ENCODE measurements at places on chromosomes 16 and 17.
A peak's percentile ranks its signal among the peaks of the same experiment; 100 is the strongest.

- no peaks in the 10 kb centered on the region for H3K36me3 ChIP-seq
- no peak overlapping the region for H3K27ac ChIP-seq
- H3K4me1 ChIP-seq, result peaks cover 31% of the 10 kb centered on the region
- H3K4me3 ChIP-seq, result no peak overlapping the region
Measured at GRCh38 chr16:89412811-89413210, 77.5 kb downstream of the ANKRD11 start.

GRCh38 chr17:31926100-31926729, 10.6 kb upstream of the SUZ12 start:
- H3K27me3 ChIP-seq, result no peaks in the 10 kb centered on the region
- H3K27ac ChIP-seq, result no peak overlapping the region
- H3K4me1 ChIP-seq, result no peaks in the 10 kb centered on the region
- no peak overlapping the region for H3K4me3 ChIP-seq

DNA sequence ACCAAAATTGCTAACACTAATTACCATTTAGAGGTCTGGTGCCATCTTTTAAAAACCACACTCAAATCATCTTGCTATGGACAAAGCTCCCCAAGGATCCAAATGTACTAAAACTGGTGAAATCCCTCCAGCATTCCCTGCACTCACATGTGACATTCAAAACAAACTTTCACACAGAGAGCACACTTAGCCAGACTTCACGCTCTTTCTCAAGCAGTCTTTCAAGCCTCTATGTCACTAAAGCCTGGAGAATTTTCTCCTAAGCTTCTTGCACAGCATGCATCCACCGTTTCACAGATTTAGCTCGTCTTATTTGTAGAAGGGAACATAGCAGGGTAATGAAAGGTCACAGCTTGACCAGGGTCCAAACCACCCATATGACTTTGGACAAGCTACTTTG, 19.3 kb downstream of the CMTM3 start:
- peaks cover 4% of the 10 kb centered on the region for H3K36me3 ChIP-seq
- no peaks in the 10 kb centered on the region for H3K27me3 ChIP-seq
- H3K4me1 ChIP-seq, result peaks cover 17% of the 10 kb centered on the region
- no peak overlapping the region for H3K27ac ChIP-seq

- H3K4me1 ChIP-seq, result no peaks in the 10 kb centered on the region
- no peak overlapping the region for H3K27ac ChIP-seq
- peak; percentile 32 for DNase-seq
Measured at GRCh38 chr17:79054200-79054960, 20.2 kb upstream of the ENGASE start.

DNA sequence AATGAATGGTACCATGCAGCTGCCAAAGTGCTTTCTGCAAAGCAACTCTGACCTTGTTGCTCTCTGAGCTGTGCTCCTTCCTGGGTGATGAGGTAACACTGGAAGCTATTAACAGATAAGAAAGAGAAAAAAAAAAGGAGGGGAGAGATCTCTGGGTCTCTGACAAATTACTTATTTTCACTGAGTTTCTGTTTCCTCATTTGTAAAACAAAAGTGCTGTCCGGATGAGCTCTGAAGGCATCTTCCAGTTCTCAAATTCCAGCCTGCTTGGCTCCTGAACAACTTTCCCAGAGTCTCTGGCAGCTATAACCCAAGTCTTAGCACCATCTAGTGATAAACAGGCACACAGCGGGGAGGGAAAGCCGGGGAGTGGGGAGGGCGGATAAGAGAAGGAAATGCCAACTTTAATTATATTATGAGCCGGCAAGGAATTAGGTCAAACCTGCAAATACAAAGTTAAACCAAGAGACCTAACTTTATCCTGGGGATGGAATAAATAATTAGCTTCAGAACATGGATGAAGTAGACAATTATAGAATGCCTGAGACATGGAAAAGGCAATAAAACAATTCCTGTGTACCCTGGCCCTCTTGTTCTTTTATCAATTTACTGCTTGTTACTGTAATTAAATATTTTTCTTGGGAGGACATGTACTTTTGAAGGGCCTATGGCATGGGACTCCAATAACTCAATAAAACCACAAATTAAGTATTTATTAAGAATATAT, 61.3 kb upstream of the KIFC3 start:
- H3K27me3 ChIP-seq, result no peaks in the 10 kb centered on the region
- peak; percentile 45 for DNase-seq

- DNase-seq, result no peak
- H3K27ac ChIP-seq, result no peak overlapping the region
- H3K4me3 ChIP-seq, result no peak overlapping the region
- H3K27me3 ChIP-seq, result no peaks in the 10 kb centered on the region
- H3K4me1 ChIP-seq, result no peaks in the 10 kb centered on the region
Measured at GRCh38 chr17:32763855-32764439, 113.0 kb downstream of the MYO1D start.

DNA sequence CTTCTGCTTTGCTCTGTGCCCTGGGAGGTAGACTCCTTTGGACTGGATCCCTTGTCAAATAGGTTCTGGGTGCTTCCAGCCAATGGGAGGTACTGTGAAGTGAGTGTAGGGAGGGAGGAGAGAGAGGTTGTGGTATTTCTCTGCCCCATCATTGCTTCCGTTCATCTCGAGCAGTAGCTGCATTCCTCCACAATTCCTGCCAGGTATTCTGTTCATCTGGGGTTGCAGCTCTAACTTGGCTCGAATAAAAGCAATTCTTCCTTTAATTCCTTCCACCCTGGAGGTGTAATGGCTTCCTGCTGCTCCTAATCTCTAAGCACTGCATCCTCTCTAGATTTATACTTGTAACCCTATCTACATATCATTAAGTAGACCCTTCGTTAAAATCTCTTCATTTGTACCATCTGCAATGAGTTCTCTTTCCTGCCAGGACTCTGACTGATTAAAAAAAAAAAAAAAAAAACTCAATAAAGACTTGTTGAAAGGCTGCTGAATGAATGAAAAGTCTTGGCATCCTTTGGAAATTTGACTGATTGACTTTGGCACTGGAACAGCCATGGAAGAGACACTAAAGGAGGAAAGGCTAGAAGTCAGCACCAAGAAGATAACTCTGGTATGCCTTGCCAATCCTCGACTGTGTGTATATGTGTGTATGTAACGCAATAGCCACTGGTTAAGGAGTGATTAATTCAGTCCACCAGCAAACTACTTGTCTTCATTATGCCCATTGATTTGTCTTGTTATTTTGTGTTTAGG, 616.9 kb upstream of the SOX9 start:
- H3K4me3 ChIP-seq, result no peak overlapping the region
- no peaks in the 10 kb centered on the region for H3K4me1 ChIP-seq

- no peak overlapping the region for H3K27ac ChIP-seq
- no peak overlapping the region for H3K4me3 ChIP-seq
- peaks cover 6% of the 10 kb centered on the region for H3K36me3 ChIP-seq
- peaks cover 36% of the 10 kb centered on the region for H3K4me1 ChIP-seq
Measured at GRCh38 chr16:80997964-80998620, 8.6 kb downstream of the CMC2 start.

DNA sequence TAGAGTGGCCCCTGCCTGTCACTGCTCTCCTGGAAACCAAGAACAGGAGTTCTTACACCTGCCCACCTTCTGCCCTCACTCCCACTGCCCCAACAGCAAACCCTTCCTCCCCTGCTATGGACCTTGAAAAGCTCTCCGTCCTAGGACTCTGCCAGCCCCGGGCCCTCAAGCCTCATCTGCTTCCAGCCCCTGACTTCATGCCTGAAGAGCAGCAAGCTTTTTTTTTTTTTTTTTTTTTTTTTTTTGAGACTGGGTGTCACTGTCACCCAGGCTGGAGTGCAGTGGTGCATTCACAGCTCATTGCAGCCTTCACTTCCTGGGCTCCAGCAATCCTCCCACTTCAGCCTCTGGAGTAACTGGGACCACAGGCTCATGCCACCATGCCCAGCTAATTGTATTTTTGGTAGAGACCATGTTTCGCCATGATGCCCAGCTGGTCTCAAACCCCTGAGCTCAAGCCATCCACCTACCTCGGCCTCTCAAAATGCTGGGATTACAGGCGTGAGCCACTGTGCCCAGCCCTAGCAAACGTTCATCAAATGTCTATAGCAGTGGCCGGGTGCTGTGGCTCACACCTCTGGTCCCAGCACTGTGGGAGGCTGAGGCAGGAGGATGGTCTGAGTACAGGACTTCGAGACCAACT, 16.9 kb downstream of the CARHSP1 start:
- no peak overlapping the region for H3K27ac ChIP-seq
- DNase-seq, result no peak
- H3K4me1 ChIP-seq, result no peaks in the 10 kb centered on the region

GRCh38 chr16:9625122-9625521, 533.7 kb downstream of the HAPSTR1 start:
- no peaks in the 10 kb centered on the region for H3K36me3 ChIP-seq
- DNase-seq, result no peak
- H3K4me3 ChIP-seq, result no peak overlapping the region
- peaks cover 16% of the 10 kb centered on the region for H3K27me3 ChIP-seq
- no peaks in the 10 kb centered on the region for H3K4me1 ChIP-seq
- no peak overlapping the region for H3K27ac ChIP-seq

DNA sequence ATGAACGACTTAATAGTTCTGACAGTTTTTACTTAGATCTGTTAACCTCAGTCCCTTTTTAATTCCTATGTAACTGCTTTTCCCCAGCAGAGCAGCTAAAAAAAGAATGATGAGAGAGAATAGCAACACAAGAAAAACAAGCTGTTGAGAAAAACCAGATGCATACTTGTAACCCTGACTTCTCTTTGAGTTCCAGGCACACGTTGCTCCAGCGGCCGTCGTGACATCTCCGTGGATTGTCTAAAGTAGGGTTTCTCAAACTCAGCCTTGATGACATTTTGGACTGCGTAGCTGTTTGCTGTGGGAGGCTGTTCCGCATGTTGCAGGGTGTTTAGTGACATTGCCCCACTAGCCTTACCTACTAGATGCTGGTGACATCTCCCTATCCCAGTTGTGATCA, 324.0 kb downstream of the SNX29 start:
- no peaks in the 10 kb centered on the region for H3K36me3 ChIP-seq
- H3K4me1 ChIP-seq, result no peaks in the 10 kb centered on the region
- DNase-seq, result no peak
- H3K27me3 ChIP-seq, result no peaks in the 10 kb centered on the region
- no peak overlapping the region for H3K27ac ChIP-seq

- peaks cover 28% of the 10 kb centered on the region for H3K4me1 ChIP-seq
- H3K4me3 ChIP-seq, result no peak overlapping the region
- DNase-seq, result no peak
- H3K36me3 ChIP-seq, result no peaks in the 10 kb centered on the region
- H3K27ac ChIP-seq, result no peak overlapping the region
- H3K27me3 ChIP-seq, result no peaks in the 10 kb centered on the region
Measured at GRCh38 chr17:35932586-35932985, 2.0 kb upstream of the RDM1 start.

DNA sequence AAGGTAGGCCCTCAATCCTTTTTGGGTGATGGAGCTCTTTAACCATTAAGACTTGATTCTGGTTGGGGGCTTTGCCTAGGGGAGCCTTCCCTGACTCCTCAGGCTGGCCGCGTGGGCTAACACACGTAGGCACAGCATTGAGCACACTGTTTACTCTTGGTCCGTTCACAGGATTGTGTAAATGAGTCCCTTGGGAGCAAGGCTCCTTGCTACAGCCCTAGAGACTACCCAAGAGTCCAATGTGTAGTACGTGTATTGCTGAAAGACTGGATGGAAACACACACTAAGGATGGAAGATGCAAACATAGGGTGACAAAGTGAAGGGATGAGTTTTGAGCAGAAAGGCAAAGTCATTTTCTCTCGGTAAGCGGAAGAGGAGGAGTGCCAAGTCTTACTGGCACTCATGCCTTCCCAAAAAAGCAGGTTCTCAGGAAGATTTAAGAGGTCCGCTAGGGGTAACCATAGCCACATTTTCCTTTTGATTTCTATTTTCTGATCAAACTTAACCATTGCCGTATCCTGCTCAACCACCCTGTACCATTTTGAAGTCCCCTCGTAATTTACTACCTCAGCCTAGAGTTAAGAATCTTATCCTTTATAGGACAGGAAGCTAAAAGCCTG, 911 bp upstream of the ITGA2B start:
- no peak for DNase-seq
- H3K27ac ChIP-seq, result no peak overlapping the region
- H3K36me3 ChIP-seq, result no peaks in the 10 kb centered on the region
- no peaks in the 10 kb centered on the region for H3K27me3 ChIP-seq
- H3K4me1 ChIP-seq, result no peaks in the 10 kb centered on the region
- H3K4me3 ChIP-seq, result no peak overlapping the region

GRCh38 chr17:70047619-70048419, 27.2 kb upstream of the KCNJ16 start:
- DNase-seq, result no peak
- no peaks in the 10 kb centered on the region for H3K4me1 ChIP-seq
- H3K4me3 ChIP-seq, result no peak overlapping the region
- H3K27ac ChIP-seq, result no peak overlapping the region
- no peaks in the 10 kb centered on the region for H3K36me3 ChIP-seq

DNA sequence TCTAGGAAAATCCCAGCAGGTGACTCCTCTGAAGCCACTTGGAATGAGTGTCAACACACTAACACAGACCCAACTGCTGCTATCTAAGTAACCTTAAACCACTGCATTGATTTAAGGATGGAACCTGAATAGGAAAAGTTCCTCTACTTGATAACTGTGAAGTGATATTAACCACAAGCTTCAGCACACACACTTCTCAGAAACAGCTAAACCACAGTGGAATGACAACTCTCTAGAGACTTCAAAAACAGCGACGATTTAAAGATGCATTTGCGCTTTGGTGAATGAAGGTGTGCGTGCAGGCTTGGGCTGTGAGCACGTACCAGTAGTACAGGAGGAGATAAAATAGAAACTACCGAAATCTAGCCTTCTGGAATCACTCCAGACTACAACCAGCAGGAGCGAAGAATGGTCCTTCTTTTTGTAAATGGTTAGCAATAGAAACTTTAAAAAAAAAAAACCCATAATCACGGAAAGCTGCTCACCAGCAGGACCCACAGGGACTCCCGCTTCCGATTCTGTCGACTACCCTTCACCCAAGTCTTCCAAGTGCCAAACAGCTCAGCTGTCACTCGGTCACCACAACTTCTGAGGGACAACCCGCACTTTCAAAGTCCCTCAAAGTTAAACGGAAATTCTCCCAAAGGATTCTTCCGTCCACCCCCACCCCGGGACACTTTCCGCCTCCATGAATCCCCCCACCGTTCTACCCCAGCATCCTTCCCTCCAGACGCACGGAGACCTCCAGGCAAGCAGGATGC, 137.7 kb upstream of the CORO6 start:
- H3K27ac ChIP-seq, result no peak overlapping the region
- H3K36me3 ChIP-seq, result no peaks in the 10 kb centered on the region
- no peaks in the 10 kb centered on the region for H3K4me1 ChIP-seq
- H3K4me3 ChIP-seq, result no peak overlapping the region
- DNase-seq, result no peak

GRCh38 chr16:66513111-66513723, 36.7 kb downstream of the TK2 start:
- DNase-seq, result no peak
- H3K4me1 ChIP-seq, result peaks cover 73% of the 10 kb centered on the region
- H3K4me3 ChIP-seq, result no peak overlapping the region
- H3K36me3 ChIP-seq, result no peaks in the 10 kb centered on the region
- H3K27me3 ChIP-seq, result no peaks in the 10 kb centered on the region

GRCh38 chr17:67258821-67259468, 13.9 kb upstream of the HELZ start:
- H3K4me3 ChIP-seq, result no peak overlapping the region
- H3K36me3 ChIP-seq, result no peaks in the 10 kb centered on the region
- H3K27me3 ChIP-seq, result no peaks in the 10 kb centered on the region
- no peak overlapping the region for H3K27ac ChIP-seq
- no peak for DNase-seq
